ENCODE measurements at places on chromosomes 1 and 21. TPM values are rescaled to one million over a fixed set of nuclear protein-coding genes. Genes with fewer than 3 reads are reported as not detected.

Gene LRRC38
- total RNA-seq = not detected

Gene KCNK1
- 0.09 TPM for total RNA-seq

Gene KCNJ9
- total RNA-seq = not detected

DNA sequence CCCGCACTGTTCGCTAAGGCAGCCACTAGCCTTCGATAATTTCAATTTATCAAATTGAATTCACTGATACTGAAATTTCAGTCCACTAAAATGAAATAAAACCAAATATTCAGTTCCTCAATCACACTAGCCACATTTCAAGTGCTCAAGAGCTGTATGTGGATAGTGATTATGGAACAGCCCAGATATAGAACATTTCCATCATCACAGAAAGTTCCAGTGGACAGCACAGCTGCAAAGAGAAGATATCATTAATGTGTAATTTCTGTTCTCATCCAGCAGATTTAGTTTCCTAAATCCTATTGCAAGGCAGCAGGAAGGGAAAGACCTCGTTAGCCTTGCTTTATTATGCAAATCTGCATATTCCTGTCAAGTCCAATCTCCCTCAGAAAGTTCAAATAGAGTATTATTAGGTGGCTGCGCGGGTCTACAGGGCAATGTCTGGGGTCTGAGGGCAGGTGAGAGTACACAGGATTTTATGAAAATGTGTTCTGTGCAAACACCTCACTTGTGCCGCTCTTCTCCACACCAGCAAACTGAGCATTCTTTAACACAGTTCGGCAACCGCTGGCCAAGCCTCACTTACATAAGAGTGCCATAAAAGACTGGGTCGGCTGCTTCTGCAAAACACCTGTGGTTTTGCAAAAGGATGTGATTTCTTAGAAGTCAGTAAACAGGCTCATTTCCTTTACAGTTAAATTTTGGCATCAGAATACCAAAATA is 22.4 kb downstream of the CAPZB start:
- DNase-seq = no peak

DNA sequence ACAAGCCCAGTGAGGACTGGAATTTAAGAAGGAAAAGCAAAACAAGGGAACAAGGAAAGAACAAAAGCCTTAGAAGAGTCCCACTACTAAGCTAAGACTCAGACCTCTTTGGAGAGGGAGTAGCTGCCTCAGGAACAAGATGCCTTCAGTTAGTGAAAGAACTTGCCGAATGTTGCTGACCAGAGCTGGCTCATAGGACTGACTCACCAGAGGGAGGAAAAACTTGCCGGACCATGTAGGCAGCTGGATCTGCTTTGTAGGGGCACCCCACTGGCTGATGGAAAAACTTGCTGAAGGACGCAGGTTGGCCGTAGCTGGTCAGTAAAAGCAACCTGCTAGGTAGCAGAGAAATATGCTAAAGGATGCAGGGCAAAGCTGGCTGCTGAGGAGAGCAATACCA is 15.3 kb upstream of the ZSWIM5 start:
- no peak for DNase-seq

GRCh38 chr1:10693497-10694273 is 102.8 kb downstream of the CASZ1 start:
- no peak for DNase-seq

GRCh38 chr1:8097077-8097799 is 71.1 kb upstream of the ERRFI1 start:
- peak; percentile 53 for DNase-seq

DNA sequence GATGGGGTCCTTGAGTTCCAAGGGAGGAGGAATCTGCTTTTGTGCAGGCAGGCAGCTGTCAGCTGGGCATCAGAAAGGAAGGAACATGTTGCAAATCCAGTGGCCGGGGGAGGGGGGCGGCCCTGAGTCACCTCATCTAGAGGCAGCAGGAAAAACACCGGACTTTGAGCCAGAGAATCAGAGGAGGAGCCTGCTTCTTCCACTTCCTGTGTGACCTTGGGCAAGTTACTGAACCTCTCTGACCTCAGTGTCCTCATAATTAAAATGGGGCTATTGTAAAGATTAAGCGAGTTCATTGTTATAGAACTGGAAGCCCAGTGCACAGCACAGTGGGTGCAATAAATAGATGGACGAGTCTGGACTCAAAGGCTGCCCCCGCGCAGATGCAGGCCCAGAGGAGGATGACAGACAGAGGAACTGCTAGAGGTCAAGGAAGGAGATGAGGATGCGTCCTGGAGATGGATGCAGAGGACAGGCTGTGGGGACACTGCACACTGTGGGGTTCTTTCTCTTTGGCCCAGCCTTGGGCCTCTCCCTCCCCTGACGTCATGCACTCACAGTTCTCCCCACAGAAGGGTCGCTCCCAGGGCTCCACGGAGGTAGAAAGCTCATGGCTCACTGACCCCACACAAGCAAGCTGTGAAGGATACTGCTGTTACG is 714.3 kb downstream of the MATN1 start:
- no peak for DNase-seq

DNA sequence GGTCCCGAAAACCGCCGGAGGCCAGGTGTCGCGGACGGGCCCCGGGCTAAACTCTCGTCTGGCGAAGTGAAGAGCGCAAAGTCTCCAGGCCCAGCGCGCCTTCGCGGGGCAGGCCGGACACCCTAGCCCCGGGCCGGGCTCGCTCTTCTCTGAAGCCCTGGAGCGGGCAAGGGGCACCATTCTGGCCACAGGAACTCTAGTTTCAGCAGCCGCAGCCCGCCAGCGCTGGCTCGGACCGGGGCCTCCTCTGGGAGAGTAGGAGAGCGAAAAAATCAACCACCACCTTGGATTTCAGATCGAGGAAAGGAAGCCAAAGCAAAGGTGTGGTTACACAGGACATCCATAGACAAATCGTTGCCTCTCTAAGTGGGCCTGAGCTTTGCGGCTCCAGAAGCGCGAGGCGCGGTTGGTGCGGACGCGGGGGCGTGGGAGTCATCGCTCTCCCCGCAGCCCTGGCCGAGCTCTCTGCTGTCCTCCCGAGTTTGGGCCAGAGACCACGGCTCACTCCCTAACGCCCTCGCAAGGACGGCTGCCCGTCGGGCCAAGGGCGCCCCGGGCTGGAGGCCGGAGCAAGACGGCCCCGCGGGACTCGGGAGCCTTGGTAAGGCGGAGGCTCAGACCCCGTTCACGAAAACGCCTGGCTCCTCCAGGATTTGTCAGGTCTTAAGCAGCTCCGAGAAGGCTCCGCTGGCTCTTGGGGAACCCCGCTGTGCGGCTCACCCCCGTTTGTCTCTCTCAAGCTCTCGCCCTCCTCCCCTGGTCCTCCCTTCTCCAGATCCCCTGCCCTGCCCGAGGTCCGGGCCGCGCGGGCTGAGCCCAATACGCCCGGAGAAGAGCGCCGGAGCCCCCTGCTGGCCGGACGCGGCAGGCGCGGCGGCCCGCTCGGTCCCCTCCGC is 132.9 kb upstream of the DPYD start:
- DNase-seq = peak; percentile 80

- no peak for DNase-seq
These were observed 51.7 kb downstream of the ZNF326 start for GRCh38 chr1:90046635-90047034.

DNA sequence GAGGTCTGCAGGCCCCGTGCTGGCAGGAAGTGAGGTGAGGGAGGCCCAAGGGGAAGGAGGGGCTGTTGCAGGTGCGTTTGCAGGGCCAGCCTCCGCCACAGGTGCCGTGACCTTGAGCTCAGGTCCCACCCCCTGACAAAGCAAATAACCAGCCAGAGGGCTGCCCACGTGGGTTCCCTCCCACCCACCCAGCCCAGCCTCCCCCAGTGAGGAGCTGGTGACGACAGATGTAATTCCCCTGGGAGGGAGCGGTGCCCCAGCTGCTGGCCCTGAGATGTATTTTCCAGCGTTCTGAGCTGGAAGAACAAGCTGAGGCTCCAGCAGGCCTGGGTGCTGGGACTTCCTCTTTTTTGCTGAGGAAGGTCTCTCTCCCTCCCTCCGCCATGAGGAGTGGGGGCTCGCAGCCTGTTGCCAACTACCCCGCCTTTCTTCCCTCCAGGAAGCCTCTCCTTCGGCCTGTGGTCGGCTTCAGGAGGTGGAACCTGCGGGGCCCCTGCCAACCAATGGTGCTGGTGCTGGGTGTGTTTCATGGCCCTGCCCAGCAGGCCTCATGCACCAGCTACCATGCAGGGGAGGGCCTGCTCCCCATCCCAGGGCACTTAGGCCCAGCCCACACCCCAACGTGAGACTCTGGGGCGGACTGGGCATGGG is 153.2 kb downstream of the PRDM16 start:
- DNase-seq = no peak

- DNase-seq = no peak
These were observed 106.8 kb downstream of the EPHB2 start for GRCh38 chr1:22817462-22817861.

GRCh38 chr1:218494449-218494852 is 149.3 kb downstream of the TGFB2 start:
- DNase-seq = no peak

DNA sequence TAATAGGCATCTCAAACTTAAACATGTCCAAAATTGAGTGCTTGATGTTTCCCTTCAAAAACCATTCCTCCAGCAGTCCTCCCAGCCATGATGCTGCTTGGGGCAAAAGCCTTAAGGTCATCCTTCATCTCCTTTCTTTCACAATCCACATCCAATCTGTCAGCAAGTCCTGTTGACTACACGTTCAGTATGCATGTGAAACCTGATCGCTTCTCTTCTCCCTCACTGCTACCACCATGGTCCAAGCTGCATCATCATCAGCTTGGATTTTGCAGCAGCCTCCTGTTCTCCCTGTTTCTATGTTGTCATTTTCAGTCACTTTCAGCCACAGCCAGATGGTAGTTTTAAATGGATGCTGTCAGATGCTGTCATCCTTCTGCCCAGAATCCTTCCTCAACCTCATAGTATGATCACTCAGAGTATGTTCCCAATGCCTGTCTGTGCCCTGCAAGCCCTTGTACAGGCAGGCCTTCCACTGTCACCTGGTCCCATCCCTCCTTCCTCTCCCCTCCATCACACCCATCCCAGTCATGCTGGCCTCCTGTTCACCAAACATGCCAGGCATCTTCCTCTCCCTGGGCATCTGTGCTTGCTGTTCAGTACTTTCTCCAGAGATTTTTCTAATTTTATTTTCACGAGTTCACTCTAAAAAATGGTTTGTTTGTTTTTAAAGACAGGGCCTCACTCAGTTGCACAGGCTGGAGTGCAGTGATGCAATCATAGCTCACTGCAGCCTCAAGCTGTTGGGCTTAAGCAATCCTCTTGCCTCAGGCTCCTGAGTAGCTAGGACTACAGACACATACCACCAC is 66.0 kb downstream of the SYDE2 start:
- DNase-seq = no peak

DNA sequence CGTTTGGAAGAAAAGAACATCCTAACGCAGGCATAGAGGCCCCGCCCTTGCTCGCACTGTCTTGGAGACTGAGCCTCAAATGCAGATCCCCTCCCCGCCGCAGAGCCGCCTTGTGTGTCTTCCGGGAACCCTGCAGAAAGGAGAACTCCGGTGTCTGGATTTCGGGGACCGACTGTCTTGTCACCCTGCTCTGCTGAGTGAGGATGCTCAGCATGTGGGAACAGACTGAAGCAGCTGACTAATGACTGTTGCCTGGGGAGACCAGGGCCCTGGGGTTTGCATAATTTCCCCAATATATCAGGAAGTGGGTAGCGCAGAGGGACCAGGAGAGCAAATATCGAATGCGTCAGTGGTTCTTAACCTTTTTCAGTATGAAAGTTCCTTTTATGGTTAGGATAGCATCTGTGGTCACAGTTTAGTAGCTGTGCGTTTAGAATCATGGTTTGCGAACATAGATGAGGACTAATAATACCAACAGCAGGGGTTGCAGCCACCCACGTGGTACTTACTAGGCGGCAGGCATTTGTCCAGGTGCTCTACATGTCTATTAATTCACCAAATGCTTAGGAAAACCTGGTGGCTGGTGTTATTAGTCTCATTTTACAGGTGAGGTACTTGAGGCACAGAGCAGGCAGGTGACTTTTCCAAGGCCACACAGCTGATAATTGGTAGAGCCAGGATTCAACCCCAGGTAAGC is 14.3 kb downstream of the GPR137B start:
- DNase-seq = no peak

- no peak for DNase-seq
These were observed 26.3 kb upstream of the ZNF648 start for GRCh38 chr1:182087719-182088350.

GRCh38 chr1:245390975-245391374 is 236.2 kb downstream of the KIF26B start:
- DNase-seq = no peak

- no peak for DNase-seq
These were observed 170.8 kb downstream of the S1PR1 start for GRCh38 chr1:101407505-101408211.

DNA sequence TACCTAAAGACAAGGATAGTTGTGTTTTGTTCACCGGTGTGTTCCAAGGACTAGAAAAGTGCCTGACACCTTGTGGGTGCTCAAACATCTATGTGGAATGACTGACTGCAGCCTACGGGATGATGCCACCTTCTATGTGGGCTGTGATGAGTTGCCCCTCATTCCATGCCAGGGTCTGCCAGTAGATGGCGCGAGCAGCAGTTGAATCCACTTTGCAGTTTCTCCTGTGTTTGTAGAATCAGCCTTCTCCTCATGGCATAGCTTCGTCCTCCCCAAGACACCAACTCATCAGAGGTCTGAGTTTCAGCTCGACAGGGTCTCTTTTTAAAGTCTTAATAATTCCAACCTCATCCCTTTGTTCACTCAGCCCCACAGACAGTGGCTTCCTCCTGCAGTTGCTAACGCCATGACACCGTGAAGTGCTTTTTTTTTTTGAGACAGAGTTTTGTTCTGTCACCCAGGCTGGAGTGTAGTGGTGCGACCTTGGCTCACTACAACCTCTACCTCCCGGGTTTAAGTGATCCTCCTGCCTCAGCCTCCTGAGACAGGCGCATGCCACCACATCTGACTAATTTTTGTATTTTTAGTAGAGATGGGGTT is 133.7 kb downstream of the CAPN8 start:
- peak; percentile 58 for DNase-seq
